ENCODE measurements at places on chromosomes 5 and 9. TPM values are rescaled to one million over a fixed set of nuclear protein-coding genes. Genes with fewer than 3 reads are reported as not detected.

- peak; percentile 56 for DNase-seq
Observed at GRCh38 chr5:179321206-179321987, 23.9 kb downstream of the ADAMTS2 start.

DNA sequence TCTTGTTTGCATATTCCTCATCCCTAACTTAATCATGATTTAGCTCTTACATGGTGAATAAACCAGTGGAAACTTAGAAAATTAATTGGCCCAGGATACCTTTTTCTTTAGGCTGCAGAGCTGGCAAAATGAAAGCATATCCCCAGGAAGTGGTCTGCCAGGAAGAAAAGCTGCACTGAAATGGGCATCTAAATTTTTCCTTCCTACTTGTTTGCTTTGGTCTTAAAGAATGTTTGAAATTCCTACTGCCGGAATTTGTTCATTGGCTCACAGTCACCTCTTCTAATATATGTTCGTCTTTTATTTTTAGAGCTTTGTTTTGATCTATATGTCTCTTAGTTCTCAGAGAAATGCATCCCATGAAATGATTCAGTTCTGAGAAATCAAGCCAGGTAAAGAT, 113.2 kb upstream of the ELL2 start:
- no peak for DNase-seq

- no peak for DNase-seq
Observed at GRCh38 chr9:2059274-2059929, 44.3 kb downstream of the SMARCA2 start.

GRCh38 chr5:22051881-22052280, 801.3 kb downstream of the CDH12 start:
- DNase-seq, result no peak

DNA sequence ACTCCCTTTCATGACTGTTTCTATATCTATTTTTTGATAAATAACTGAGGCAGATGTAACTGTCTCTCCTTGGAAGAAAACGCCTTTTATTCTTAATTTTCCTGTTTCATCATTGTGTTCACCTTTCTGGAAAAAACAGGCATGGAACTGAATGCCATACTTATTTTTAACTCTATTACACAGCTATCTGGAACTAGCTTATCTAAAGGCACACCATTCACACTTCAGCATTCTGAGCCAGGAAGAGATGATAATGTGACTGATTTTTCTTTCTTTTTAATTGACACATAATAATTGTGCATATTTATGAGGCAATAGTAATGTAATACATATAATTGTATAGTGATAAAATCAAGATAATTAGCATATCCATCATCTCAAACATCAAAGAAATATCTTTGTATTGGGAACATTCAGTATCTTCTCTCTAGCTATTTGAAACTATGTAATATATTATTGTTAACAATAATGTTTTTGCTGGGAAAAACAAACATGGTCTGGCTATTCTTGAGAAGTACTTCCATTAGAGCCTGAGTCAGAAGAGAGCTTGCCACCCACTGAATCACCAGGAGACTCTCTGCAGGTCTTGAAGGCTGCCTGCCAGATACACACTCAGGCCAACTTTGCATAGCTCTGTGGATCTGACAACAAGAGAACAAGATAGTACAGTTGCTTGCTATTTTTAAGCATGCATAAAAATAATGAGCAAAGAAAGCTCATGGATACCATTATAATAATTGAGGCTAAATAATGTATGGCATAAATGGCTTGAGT, 501.0 kb upstream of the EDIL3 start:
- no peak for DNase-seq

GRCh38 chr5:116709082-116709481, 134.5 kb upstream of the SEMA6A start:
- DNase-seq, result no peak

AQP7 gene
- total RNA-seq, result 12.3 TPM

SCGB3A2 gene
- not detected for total RNA-seq

CDO1 gene
- total RNA-seq, result 3.5 TPM

GRCh38 chr5:105953616-105954015, 1717.1 kb downstream of the EFNA5 start:
- no peak for DNase-seq

- no peak for DNase-seq
Observed at GRCh38 chr5:175797521-175798038, 73.8 kb upstream of the CPLX2 start.

GRCh38 chr5:59992206-59992605, 98.7 kb upstream of the PDE4D start:
- no peak for DNase-seq

DNA sequence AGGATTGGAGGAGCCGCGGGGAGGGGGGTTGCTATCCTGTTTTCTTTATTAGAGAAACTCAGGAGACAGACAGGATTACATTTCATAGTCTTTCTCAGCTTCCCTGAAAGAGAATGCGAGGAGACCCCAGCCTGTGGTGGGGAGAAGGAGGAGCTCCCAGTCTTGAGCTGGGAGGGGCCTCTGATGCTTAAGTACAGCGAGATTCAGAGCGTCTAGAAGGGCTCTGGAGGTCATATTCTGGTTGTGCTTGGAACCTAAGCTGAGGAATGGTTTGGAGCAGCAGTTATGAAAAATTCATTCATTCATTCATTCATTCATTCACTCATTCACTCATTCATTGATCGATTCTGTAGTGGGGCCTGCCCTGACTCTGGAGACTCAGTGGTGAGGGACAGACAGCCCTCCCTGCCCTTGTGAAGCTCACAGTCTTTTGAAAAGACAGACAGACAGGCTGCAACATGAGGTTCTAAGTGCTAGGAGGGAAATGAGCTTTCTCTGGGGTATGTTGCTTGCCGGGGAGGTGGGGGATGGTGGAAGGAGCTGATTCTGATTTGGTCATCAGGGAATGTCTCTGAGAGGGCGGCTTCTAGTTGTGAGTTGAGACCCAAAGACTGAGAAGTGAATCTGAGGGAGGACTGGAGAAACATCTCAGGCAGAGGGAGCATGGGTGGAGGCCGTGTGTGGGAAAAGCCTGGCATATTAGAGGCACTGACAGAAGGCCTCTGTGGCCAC, 2.5 kb upstream of the SPRY4 start:
- peak; percentile 81 for DNase-seq

PCDHGA2 gene
- total RNA-seq, result 1.4 TPM

ARHGEF39 gene
- total RNA-seq, result 0.32 TPM

DNA sequence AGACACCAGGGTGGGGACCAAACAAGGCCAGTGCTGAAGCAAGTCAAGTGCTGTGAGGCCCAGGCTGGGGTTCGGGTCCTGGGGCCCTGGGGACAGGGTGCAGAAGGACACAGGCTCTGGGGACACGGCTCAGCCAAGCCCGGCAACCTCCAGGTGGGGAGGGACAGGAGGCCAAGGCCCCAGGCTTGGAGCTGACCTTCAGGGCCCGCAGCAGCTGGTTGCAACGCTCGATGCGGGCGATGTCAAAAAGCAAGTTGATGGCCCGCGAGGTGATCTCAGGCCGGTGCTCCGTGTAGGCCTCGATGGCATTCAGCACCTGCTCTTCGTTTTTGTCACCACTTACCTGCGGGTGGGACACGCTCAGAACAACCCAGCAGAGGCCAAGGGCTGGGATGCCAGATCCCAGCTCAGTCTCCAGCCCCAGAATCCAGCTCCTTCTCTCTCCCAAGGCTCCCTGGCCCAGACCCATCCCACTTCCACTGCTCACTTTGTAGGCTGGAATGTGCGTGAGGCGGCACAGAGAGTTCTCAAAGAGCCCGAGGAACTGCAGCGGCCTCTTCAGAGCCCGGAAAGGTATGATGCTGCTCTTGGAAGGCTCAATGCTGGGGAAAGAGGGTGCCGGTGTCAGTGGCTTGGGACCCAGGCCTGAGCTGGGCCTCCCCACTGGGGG, 20.7 kb downstream of the ZER1 start:
- no peak for DNase-seq
